Iris pigment epithelial cell (primary cell): ENCODE measurements at places on chromosomes 2 and 18.
A peak's percentile ranks its signal among the peaks of the same experiment; 100 is the strongest.

DNA sequence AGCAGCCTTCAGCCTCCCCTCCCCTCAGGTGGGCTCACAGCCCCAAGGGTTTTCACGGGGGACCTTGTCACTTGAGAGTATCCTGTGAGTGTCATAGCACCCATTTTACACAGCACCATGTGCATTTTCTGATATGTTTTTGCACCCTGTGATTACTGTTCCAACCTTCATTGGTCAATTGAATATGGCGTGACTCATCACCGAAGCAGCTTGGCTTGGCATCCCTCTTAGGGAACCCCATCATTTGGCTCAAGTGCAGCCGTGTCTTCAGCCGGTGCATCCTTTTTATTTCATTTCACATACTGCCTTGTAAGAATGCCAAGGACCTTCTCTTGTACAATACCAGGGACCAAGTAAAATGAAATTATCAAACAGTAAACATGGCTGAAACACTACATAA, 57.6 kb downstream of the NPAS2 start:
- DNase-seq = peak; percentile 79

GRCh38 chr18:31657823-31658669, 26.3 kb downstream of the B4GALT6 start:
- no peak for DNase-seq

- DNase-seq = peak; percentile 91
These were observed 81.8 kb upstream of the TGIF1 start for GRCh38 chr18:3368193-3368592.

GRCh38 chr2:96549967-96550786, 13.6 kb downstream of the ARID5A start:
- no peak for DNase-seq

GRCh38 chr2:176960736-176961520, 251.7 kb upstream of the HNRNPA3 start:
- DNase-seq = no peak

DNA sequence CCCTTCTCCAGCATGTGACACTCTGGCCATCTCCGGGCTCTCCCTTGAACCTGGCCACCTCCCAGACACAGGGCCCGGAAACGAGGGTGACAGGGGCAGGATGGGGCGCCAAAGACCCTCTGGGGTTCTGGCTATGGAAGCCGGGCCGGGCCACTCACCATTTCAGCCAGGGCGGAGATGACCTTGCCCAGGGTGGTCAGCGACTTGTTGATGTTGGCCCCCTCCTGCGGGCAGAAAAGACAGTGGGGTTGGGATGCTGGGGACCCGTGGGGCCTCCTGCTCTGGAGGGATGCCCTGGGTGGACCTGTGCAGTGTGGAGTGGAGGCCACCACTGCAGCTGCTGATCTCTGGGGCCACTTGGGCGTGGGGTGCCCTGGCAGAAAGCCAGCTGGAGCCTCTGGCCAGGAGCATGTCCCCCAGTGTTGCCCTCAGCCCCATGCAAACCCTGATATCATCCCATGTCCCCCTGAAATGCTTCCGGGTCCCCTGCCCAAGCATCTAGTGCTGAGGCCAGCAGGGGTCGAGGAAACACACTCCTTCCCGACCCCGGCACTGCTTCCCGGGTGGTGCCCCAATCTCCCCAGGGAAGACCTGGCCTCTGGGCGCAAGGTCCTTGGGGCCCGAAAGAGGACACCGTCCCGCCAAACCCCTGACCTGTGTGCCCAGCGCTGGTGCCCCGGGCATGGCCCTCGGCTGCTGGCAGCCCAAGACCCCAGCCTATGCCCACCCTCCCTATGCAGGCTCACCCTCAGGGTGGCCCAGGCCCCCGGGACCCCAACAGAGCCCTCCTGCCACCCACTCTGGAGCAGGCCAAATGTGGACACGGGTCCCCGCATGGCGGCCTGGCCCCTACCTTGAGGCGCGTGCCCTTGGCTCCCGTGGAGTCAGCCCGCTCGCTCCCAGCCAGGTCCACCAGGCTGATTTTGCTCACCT, 36.9 kb downstream of the KIF1A start:
- no peak for DNase-seq

GRCh38 chr18:61891894-61892293, 913 bp downstream of the RNF152 start:
- no peak for DNase-seq

DNA sequence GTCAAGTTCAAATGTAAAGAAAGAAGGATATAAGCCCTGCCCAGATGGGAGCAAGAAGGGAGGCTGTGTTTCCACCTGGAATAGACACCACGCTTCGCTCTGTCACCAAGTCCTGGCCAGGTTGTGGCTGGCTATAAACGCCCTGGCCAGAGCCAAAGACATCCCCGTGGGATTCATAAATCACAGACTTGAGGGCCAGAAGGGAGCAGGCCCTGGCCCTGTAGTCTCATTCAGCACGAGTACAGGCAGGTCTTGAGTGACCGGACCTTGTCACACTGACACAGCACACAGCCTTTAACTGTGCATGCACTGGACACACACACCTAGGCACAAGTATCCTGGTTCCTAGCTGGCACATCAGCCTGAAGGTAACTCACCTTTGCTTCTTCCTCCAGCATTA, 94.5 kb upstream of the MGAT4A start:
- no peak for DNase-seq

- DNase-seq = peak; percentile 69
These were observed 40.4 kb downstream of the NUP35 start for GRCh38 chr2:183164650-183165015.

GRCh38 chr2:24021122-24021998, 11.5 kb downstream of the MFSD2B start:
- DNase-seq = no peak

- no peak for DNase-seq
These were observed 150.6 kb upstream of the UBE2E3 start for GRCh38 chr2:180829836-180830235.

DNA sequence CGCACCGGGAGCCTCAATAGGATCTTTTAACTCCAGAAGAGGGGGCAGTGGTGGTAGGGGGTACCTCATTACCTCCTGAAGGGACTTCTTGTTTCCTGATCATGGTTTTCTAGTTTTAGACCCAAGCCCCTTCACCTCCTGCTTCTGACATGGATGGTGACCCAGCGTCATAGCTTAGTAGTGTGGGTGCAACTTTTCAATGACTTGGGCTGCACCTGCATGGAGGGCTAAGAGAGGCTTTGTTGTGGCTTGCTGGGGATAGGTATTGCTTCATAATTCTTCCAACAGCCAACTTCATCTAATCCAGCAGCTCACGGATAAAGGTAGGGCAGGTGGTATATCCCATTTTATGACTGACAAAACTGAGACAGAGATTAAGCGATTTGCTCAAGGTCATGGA, 3.0 kb downstream of the SLC1A4 start:
- DNase-seq = no peak

GRCh38 chr2:41267929-41268659, 779.7 kb upstream of the PKDCC start:
- no peak for DNase-seq

- no peak for DNase-seq
These were observed 99.9 kb downstream of the DYM start for GRCh38 chr18:49360582-49360981.

DNA sequence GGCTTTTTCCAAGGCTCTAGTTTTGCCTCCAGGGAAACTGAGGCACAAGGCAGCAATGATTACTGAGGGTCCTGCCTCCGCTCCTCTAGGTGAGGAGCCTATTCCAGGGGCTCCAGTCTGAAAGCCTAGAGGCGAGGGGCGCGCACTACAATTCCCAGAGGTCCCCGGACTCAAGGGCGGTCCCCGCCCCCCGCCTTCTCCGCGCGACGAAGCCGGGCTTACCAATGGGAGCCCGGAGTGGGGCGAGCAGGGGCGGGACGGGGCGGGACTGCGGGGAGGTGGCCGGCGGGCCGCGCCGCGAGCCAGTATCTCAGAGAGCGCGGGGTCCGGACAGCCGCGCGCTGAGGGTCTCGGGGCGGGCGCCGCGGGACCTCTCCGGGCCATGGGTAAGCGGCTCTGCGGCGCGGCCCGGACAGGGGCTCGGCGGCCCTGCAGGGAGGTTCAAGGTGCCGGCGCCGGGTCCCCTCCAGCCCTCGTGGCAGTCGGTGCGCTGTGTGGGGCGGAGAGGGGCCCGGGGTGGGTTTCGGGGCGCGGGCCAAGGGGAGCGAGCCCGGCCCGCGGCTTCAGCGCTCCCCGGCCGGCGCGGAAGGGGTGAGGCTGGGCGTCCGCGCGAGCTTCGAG, at the start of gene ARID5A:
ARID5A (plus strand) TSS at position 308 of the 621 bp plus-strand sequence; CDS start at position 383, 75 bp downstream.
- peak; percentile 92 for DNase-seq

- no peak for DNase-seq
These were observed 210.4 kb upstream of the DSEL start for GRCh38 chr18:67726882-67727281.

GRCh38 chr2:30947686-30948085, 140.4 kb upstream of the CAPN13 start:
- DNase-seq = no peak

GRCh38 chr18:48889981-48890762, 60.6 kb downstream of the SMAD7 start:
- DNase-seq = no peak

- no peak for DNase-seq
These were observed 843.4 kb downstream of the TMEM182 start for GRCh38 chr2:103605071-103605780.

GRCh38 chr18:2797951-2798350, 48.9 kb upstream of the EMILIN2 start:
- no peak for DNase-seq

GRCh38 chr2:104733226-104733943, 120.5 kb upstream of the POU3F3 start:
- no peak for DNase-seq

DNA sequence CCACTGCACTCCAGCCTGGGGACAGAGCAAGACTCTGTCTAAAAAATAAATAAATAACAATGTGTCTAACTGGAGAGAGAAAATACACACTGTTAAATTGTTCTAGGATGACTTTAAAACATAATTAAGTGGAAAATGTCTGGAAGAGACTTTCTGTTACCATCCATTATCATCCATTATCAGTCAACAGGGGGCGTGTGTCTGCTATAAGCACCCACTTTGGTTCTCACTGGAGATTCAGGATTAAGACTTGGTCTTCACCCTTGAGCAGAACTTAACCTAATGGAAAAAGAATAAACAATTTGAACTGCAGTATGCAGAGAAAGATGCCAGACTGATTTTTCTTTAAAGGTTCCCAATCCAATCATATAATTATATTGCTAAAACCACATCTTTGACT, 999.8 kb upstream of the GYPC start:
- no peak for DNase-seq
